ENCODE measurements at places on chromosomes 2 and 18.

DNA sequence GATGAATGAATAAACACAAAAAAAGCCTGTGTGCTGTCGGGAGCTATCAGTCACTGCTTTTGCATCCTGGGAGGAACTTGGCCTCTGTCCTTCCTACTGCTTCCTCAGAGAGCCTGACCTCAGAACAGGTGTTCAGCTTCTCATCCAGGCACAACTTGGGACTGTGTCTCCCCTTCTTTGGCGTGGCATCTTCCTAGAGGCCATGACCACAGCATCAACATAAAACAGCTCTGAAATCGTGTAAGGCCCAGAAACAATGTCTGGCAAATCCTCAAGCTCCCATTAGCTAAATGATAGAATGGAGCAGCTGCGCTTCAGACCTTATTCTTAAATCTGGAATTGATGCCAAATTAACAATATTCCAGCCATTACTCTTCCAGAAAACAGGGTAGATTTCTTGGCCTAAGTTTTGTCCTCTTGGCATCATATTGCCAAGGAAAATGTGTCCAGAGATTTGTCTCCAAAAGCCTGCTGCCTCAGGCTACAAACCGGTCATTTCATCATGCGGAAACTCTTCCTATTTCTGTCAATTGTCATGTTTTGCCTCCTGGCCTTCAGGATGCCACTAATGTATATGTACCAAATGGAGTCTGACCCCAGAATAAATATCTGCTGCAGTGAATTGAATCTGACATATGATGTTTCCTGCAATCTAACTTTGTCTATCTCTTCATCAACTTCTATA is 53.2 kb upstream of the RAB27B start:
- no peak for DNase-seq

- DNase-seq = no peak
These were observed 369 bp downstream of the CDK5R2 start for GRCh38 chr2:218959761-218960308.

DNA sequence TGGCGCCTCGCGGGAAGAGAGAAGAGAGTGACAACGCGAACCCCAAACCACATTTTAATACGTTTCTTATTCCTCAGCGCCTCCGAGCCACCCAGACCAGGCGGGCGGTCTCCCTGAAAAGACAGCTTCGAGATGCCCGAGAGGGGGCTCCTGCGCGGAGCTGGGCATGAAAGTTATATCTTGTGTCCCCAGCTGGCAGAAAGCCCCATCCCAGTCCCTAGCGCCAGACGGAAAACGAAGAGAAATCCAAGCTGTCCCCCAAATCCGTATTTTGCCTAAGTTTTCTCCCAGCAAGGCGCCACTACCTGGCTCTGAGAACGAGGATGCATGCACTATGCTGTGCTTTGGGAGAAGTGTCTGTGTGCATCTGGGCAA is 797 bp downstream of the NXPH2 start:
- no peak for DNase-seq

DNA sequence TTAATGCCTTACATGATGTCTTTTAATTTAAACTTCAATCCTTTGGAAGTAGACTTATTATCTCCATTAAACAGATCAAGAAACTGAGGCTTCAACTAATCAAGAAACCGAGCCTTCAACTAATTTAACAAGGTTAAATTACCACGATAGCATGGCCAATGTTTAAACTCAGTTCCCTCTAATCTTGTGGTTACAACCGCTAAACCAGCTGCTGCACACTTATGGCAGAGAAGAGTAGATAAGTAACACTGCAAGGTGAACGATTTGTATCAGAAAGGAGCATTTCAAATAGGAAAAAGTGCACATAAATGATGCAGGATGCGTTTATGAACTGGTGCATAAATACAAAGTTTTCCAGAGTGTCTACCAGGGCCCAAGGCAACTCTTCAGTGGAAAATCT is 144.6 kb upstream of the CAVIN2 start:
- no peak for DNase-seq

GRCh38 chr2:120945832-120946499 is 210.3 kb downstream of the GLI2 start:
- no peak for DNase-seq

DNA sequence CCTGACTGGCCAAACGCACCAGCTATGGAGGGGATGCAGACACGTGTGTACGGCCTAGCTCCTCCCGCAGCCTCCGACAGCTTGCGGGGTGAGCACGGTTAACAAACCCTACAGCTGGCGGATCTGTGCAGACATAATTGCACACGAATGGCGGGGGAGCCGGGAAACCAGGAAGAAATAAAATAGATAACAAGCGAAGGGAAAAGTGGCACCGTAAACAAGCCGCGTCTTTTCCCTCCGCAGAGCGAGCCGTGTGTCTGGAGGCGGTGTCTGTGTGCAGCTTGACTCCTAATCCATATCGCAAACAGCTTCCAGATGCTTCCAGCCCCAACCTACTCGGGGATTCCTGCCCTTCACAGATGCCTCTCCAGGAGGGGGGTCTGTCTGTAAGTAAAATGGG is 853.1 kb upstream of the SALL3 start:
- DNase-seq = no peak

GRCh38 chr2:236758406-236758805 is 188.8 kb downstream of the ACKR3 start:
- no peak for DNase-seq

GRCh38 chr2:12484536-12485115 is 232.1 kb upstream of the TRIB2 start:
- DNase-seq = no peak

GRCh38 chr18:11113046-11113548 is 36.3 kb downstream of the PIEZO2 start:
- no peak for DNase-seq

DNA sequence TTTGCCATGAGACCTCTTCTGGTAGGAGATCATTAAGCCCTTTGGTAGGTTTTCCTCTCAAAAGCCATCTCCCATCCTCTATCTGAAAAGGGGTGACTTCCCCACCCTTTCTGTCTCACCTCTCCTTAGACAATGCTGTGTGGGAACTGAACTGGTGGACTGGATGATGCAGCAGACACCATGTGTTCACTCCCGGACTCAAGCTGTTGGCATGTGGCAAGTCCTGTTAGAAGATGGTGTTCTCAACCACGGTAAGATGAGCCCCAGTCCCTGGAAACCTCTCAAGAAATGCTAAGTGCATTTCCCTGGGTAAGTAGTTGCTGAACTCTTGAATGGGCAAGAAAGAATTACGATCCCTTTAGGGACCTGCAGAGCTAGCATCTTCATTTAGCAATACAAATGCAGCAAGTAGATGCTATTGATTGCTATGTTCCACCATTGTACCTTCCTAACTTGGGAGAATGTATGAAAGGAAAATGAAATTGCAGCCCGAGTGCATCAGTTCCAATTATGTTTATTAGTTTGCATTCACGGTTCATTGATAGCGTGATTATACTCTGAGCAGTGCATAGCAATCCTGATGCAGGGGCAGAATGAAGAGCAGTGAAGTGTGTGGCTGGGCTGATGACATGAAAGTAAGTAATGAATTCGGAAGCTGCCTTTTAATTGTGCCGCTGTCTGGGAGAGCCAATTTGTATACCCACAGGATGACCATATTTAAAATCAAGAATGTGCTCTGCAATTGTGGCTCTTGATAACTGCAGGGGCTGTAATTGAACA is 110.0 kb upstream of the MAP3K20 start:
- no peak for DNase-seq

- no peak for DNase-seq
These were observed 194.5 kb downstream of the RAD51AP2 start for GRCh38 chr2:17323697-17324096.

- DNase-seq = no peak
These were observed 47.7 kb downstream of the MAPRE2 start for GRCh38 chr18:35088921-35089320.

Measured in stimulated activated CD4-positive, alpha-beta T cell treated with anti-CD3 and anti-CD28 coated beads, Interleukin-2, amount 100 ng/mL, for 24 hours (primary cell).